ENCODE measurements at places on chromosomes 4 and X.
A peak's percentile ranks its signal among the peaks of the same experiment; 100 is the strongest.

- peak; percentile 56 for DNase-seq
These were observed 466.1 kb downstream of the C4orf33 start for GRCh38 chr4:129561886-129562671.

DNA sequence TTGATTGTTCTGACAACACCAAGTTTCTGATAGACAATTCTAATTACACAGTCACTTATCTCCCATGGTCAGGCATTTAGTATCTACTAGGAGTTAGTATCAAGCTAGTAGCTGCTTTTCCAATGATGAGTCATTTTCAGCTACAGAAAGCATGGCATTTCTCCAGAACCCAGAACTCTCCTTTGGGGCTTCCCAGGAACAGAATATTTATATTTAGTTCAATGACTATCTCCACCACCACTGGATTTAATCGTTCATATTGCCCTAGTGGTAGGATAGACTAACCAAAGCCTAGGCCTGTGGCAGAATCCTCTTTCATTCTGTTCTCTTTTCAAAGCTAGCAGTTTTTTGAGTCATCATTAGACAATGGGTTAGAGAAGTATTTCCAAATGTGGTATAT lies 569.4 kb downstream of the GABRG1 start:
- peak; percentile 12 for DNase-seq

- peak; percentile 89 for DNase-seq
These were observed at the start of gene MID1IP1 for GRCh38 chrX:38800981-38801845. MID1IP1 (plus strand) TSS chrX:38801459; CDS start chrX:38804947, 3,488 bp downstream.

GRCh38 chr4:41514766-41515481 lies 23.0 kb upstream of the LIMCH1 start:
- no peak for DNase-seq

GRCh38 chr4:59664771-59665170 lies 1535.4 kb upstream of the ADGRL3 start:
- DNase-seq = no peak

DNA sequence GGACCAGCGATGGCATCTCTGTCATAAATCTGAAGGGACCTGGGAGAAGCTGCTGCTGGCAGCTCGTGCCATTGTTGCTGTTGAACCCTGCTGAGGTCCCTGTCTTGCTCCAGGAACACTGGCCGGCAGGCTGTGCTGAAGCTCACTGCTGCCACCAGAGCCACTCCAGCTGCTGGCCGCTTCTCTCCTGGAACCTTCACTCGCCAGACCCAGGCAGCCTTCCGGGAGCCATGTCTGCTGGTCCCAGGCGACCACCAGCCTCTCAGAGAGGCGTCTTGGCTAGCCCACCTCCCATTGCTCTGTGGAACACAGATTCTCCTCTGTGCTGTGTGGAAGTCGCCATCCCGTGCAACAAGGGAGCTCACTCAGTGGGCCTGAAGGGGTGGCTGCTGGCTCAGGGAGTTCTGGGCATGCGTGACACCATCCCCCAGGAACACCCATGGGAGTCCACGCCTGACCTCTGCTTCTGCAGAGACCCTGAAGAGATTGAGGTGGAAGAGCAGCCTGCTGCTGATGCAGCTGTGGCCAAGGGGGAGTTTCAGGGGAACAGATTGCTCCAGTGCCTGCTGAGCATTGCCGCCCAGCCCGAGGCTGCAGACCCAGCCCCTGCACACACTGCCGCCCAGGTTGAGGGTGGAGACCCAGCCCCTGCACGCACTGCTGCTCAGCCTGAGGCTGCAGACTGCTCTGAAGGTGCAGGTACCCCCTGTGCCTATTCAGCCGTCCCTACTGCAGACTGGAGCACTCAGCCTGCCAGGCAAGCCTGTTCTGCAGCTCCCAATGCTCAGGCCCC lies 33.1 kb upstream of the CYP4V2 start:
- no peak for DNase-seq

DNA sequence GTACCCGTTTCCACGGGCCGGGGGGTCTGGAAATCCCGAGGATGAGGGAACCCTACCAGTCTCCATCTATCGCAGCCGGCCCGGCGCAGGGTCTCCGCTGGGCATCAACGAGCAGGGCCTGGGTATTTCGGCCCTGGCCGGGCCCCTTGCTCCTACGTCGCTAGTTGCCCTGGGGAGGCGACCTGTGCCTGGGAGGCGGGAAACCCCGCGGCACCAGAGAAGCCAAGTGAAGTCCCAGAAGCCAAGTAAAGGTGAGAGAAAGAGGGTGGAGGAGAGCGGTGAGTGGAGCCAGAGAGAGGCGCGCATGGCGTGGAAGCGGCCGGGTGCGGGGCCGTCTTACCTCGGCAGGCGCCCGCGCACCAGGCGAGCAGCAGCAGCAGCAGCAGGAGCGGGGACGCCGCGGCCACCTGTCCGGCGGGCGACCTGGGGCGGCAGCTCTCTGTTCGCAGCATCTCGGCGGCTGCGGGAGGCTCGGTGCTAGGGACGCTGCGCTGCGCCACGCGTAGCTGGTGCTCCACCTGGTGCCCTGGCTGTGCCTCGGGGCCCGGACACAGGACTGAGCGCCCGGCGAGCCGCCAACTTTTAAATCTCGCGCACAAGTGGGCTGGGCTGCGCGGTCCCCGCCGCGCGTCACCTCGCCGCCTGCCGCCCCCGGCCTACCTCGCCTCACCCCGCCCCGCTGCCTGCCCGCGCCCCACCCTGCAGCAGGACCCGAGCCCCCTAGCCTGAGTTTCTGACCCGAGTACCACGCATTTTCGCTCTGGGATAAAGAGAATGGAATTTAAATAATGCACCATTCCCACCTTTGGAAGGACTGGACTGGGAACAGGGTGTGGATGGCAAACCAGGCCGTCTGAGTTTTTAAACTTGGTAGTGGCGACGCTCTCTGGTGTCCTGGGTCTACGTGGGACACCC lies at the start of gene NMU:
TSS of gene NMU (minus strand) at position 558 of the 915 bp plus-strand sequence. CDS start at position 452, 106 bp downstream.
- DNase-seq = peak; percentile 44

DNA sequence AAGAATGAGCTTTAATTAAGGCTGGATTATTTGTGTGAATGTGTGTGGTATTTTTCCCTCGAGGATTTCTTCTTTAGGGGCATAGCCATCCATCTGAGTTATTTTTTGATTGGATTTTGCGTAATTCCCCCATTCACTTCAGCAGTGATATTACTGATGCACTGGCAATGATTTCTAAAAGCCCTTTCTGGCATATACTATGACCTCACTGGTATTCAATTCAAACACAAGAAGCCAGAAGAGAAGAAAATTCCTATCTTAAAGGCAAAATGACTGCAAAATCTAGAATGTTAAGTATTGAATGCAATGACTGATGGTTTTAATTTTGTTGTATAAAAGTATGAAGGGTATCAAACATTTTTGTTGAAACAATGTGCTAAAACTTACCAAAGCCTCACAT lies 71.1 kb upstream of the DDIT4L start:
- DNase-seq = no peak

DNA sequence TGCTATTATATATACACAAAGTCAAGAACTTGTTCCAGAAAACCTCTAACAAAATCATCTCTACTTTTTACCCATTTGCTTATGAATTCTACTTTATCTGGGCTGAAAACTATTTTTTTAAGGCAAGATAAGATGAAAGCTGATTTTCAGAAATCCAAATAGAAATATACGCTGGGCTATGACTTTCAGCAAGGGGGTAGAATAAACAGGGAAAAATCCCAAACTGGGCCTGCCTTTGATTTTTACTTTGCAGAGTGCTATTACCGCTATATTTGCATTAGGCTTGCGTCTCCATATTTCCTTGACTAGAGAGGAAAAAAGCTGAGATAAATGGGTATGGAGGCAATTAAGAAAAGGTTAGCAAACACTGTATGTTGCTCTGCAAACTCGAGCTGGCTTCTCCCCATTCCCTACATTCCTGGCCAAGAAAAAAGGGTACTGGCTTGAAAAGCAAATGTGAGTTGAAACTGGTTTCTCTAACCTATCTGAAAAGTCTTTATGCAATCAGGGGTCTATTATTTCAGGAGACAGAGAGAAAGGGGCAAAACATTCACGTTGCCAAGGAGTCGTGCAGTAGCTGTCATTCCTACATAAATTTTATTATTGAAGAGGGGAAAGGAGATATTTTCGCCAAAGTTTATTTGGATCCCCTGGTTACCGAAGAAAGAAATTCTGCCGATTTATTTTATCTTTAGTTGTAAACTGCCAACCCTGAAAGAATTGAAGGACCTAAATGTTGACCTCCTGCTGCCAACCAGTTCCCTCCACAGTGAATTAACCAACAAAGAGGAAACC lies 2.2 kb downstream of the TMEM47 start:
- DNase-seq = no peak

DNA sequence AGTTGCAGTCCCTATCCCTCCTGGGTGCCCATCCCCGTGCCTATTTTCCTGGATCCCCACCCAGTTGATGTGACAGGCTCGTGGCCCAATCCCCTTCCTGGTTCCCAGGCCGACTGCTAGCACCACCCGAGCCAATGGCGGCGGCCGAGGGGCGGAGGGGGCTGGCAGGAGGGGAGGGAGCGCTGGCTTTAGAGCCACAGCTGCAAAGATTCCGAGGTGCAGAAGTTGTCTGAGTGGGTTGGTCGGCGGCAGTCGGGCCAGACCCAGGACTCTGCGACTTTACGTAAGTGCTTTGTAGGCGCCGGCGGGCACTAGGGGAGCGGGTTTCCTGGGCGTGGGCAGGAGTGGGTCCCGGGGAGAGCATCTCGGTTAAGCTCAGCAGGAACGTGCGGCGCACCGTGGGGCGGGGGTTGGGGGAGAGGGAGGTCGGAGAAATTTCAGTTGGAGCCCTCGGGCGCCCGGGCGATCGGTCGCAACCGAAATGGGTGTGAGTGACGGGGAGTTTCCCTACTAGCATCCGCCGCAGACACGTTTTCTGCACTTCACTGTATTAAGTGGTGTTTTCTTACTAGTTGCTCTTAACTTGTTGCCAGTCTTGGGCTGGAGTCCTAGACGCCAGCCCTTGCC lies at the start of gene PLS3:
TSS of gene PLS3 (plus strand) at position 197 of the 627 bp plus-strand sequence. CDS start 49,077 bp downstream, outside the sequence.
- DNase-seq = peak; percentile 66

- DNase-seq = no peak
These were observed 220.8 kb downstream of the MID1IP1 start for GRCh38 chrX:39022106-39022505.

DNA sequence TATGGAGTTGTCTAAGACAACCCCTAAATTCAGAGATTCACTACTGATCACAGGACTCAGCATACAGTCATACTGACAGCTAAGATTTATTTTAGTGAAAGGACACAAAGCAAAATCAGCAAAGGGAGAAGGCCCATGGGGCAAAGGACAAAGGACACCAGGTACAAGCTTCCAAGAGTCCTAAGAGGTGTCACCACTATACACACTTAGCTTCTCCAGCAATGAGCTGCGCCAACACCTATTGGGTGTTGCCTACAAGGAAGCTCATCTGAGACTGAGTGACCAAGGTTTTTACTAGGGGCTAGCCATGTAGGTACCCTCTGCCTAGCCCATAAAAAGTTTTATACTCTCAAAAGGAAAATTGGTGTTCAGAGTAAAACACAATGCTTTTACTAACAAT lies 55.4 kb upstream of the PABPC1L2A start:
- no peak for DNase-seq

DNA sequence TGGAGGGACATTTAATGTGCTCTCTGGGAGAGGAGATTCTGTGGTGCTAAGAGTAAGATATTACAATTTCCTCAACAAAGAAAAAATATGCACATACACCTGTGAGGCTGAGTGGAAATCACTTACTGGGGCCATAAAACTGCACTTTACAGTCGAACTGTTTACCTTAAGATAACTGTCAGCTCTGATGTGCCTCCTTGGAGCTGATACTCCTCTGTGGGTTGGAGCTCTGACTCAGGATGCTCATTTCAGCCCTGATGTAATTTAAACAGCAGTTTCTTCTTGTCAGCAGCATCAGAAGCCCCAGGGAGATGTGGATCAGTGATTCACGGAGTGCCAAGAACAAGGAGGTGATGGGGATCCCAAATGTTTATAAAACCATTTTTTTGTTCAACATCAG lies 241.9 kb upstream of the SFRP2 start:
- no peak for DNase-seq

DNA sequence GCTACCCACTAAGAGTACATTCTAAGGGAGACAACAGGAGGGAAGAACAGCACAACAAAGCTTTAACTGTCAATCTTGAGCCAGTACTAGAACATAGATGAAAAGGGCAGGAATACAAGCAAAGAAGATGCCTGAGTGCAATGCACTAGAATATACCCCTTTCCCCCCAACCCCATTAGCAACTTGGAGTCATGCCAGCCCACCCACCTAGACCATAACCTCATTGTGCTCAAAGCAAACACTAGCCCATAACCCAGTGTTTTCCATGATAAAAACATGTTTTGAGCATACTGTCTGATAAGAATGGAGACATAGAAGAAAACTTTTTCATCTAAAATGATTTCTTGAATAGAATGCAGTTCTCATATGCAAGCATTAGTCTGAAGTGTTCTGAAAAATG lies 183.2 kb downstream of the RAP1GDS1 start:
- DNase-seq = no peak

GRCh38 chr4:166862032-166862431 lies 372.3 kb downstream of the SPOCK3 start:
- no peak for DNase-seq

- no peak for DNase-seq
These were observed 496.9 kb downstream of the PPARGC1A start for GRCh38 chr4:23392860-23393458.

DNA sequence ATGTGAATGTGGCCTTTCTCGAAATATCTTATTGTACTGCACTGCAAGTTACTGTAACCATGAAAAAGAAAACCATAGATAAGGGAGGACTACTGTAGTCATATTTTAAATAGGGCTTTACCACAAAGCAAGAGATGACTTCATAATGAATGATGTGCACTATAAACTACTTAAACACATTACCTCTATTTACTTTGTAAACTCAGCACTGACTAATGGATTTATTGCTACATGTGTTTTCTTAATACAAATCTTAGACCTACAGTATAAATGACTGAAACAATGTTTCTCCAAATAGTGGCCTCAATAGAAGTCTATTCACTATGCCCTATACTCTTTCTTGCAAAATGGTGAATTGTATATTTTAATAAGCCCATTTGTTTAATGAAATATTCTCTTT lies 61.1 kb downstream of the HDX start:
- DNase-seq = no peak

DNA sequence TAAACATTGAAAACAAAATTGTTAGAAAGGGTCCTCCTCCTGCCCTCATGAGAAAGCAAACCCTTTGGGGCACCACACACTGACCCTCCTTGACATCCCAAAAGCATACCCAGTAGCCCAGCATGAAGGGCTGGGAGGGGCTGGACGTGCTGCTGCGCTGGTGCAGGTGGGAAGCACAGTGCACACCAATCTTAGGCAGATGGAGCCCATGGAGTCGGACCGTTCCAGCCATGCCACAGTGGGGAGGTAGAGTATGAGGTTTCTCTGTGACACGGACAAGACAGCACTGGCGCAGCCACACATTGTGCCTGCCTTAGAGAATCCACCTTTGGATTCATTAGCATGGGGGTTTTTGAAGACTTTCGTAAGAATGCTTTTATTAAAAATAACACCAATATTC lies 544.2 kb upstream of the FRG1 start:
- no peak for DNase-seq

DNA sequence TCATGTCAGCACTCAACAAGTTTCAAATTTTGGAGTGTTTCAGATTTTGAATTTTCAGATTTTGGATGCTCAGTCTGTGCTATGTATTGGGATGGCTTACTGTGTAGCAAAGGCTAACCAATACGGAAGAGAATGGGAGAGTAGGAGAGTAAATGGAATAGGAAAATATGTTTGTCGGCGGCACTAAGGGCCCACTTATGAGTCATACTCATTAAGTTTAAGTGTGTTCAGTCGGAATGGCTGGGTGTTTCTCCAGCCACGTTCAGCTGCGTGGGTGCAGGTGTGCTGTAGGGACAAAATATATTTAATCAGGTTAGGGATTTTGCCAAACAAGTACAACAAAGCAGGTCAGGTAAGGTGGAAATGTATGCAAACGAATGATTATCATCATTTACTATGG lies 13.6 kb downstream of the FTHL17 start:
- no peak for DNase-seq

All from RKO (cell line).